ENCODE measurements at places on chromosomes 5 and 9.

DNA sequence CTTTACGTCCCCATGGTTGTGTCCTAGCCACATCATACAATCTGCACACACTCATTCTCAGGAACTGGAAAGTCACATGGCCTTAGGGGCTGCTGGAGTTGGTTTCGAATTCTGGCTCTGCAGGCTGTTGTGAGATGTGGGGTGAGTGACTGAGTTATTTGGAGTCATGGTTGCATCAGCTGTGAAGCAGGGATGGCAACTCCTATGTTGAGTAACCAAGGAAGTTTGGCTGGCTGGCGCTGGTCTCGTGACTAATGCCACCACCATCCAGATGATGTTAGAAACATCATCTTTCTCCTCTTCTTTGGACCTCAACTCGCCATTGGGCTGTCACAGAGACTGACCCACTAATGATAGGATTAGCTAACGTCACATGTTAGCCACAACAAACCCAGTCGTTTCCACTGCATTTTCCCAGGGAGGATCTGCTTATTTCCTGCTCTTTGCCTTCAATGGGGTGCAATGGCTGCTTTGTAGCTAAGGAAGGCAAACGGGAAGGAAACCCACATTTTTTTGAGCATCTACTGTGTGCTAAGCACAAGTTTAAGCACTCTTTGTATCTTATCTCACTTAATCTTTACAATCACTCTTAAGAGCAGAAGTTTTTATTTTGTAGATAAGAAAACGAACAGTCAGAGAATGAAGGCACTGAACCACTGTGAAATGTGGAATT is 78.1 kb upstream of the UBTD2 start:
- DNase-seq = peak; percentile 34

DNA sequence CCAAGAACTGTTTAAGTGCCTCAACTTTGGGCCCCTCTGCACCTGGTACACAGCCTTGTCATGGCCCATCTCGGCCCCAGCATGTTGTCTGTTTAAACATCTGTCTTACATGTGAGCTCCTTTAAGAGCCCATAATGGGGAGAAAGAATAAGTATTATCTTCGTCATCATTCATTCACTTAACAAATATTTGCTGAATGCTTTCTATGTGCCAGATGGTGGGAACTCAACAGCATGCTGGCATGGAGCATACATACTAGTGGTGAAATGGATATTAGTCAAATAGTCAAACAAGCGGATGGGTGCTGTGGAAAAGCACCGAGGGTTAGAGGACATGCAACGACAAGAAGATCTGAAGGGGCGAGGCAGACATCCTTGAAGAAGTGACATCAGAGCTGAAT is 54.5 kb downstream of the GABBR2 start:
- no peak for DNase-seq

- no peak for DNase-seq
Measured at GRCh38 chr9:72596451-72597180, 75.2 kb downstream of the TMC1 start.

DNA sequence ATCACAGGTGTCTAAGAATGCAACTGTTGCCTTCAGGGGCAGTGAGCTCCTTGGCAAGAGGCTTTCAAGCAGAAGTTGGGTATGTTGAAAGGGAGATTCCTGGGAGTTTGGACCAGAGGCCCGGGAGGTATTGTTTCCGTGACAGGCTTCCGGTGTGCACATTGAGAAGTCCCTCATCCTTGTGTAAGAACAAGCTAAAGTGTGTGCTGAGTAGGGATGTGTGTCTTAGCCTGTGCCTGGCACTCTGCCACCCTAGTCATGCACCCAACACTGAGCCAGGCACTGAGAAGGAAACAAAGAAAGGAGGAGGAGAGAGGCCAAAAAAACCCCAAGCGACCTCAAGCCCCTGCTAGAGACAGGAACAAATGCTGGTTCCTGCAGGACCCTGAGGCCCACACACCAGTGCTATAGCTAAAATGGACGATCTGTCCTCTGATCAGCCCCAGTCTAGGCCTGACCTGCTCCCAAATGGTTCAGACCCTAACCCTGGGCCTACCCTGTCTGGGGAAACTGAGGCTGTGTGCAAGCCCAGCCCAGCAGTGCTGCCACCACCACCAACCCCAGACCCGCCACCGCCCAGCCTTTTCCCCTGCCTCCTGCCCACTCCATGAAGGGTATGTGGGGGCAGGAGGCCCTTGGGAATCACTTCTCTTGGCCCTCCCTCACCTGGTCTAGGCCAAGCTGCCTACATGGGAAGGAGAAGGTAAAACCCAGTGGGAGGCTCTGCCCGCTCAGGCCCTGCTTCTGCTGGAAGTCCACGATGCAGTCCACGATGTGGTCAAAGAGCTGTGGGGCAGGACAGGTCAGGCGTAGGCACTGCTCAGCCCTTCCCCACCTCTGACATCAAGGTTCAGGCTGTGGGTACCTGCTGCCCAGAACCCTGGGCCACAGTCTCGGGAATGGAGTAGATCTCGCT is 12.6 kb downstream of the HK3 start:
- no peak for DNase-seq

DNA sequence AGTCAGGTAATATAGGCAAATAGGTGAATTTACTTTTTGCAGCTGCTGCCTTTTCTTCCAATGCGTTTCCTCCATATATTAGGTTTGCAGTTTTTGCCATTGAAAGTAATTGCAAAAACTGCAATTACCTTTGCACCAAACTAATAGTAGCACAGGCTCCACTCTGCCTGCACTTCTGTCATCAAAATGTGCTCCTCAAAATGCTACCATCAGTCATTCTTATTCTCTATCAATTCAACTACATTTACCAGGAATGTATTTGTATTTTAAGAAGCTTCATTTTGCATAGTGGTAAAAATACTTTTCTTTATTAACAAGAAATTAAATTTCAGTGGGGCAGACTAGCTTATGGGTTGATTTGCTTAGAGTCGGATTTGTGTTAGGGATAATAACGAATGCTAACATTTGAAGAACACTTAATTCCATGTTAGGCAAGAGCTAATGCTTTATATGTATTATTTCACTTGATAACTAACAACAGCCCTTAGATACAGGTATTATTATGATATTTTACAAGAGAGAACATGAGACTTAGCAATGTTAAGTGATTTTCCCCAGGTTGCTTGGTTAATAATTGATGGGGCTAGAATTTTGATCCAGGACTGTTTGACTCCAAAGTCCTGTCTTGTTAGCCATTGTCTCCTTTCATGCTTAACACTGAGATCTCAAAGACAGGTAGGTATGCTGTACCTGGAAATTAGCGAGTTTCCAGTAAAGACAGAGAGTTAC is 300.4 kb downstream of the MAN2A1 start:
- DNase-seq = no peak
